ENCODE measurements at places on chromosomes 1 and 21.

DNA sequence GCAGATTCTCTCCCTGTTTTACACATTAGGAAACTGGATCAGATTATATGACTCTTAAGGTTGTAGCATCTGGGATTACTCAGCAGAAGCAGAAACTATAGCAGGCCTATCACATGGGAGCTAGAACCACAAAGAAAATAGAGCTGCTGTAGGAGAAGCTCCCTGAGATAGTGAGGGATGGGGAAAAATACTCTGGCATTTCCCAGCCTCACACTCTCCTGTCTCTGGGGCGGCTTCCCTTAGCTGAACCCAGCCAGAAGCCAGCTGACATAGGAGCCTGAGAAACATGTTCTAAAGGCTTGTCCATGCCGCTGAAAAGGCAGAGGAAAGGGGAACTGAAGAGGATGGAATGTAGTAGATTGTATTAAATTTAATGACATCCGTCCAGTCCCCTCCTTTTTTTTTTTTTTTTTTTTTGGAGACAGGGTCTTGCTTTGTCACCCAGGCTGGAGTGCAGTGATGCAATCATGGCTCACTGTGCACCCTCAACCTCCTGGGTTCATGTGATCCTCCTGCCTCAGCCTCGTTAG is 76.8 kb upstream of the DNAJC6 start:
- no peak for DNase-seq

- DNase-seq, result no peak
Observed at GRCh38 chr1:91592716-91593477, 92.2 kb downstream of the CDC7 start.

GRCh38 chr1:52323731-52324130 is 42.3 kb downstream of the CC2D1B start:
- no peak for DNase-seq

- DNase-seq, result no peak
Observed at GRCh38 chr1:215226757-215227156, 144.2 kb downstream of the KCNK2 start.

- DNase-seq, result no peak
Observed at GRCh38 chr1:58857680-58858673, 74.1 kb upstream of the JUN start.

DNA sequence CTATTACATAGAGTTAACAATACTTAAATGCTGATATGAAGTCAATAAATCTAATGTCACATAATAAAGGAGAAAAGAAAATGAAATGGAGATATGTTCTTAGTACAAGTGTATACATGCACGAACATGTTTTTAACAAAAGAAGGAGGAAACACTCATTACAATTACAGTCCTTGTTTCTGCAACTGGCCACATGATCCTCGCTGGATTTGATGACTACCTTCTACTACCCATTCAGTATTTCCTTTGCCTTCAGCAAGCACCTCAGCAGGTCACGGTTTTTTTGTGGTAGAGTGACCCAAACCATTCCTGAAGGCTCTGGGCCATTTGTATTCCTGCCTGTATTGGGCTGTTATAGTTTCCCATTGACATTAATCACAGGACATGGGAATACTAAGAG is 172.8 kb upstream of the CXADR start:
- DNase-seq, result no peak

DNA sequence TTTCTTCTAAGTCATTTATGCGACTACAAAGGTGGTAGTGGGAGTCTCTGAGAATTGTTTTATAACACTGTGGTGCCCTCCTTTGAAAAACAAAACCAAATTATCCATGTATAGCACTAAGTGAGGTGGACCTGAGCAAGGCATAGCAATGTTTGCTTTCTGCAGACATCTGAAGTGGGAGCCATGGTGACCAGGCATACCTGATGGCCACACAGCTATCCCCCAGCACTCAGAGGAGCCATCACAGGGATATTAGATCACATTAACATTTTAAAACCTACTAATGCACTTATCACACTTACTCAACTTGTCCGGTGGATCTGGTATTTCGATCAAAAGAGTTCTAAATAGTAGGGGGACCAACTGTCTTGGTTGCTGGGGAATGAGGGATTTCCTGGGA is 24.8 kb upstream of the AVPR1B start:
- no peak for DNase-seq

GRCh38 chr21:16061194-16061593 is 331.4 kb downstream of the USP25 start:
- no peak for DNase-seq

DNA sequence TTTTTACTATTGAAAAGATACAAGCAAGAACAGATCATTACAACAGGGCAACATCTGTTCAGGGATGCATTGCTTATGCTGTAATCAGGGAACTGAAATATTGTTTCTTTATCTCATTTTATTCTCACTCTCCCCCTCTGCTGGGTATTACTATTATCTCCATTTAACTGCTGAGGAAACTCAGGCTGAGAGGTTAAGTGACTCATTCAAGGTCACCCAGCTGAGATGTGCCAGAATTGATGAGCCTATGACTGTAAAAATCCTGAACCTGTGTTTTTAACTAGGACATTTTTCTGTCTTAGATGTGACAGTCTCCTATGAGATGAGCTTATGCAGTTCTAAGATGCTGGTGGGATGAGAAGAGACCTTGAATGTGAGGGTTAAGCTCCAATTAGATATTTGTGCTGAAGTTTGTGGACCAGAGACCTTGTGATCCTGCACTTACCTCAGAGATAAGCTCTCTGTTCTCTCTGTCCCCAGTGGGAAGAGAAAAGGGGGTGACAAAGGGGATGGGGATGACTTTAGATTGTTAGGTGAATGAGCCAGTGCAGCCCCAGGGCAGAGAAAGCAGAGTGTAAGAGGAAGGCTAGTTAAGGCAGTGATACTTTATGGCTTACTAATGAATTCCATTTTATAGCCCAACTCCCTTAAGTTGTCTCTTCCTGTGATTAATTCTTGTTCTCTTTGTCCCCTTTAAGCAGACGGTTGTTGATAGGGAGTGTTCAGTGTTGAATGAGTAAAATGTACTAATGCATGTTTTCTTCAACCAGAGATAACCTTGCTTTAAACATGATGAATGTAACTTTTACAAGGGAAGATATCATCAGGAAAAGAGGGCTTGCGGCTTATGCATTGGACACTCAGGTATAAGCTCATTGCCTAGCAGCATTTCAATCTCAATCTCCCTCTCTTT is 111.4 kb downstream of the HLX start:
- DNase-seq, result peak; percentile 32

DNA sequence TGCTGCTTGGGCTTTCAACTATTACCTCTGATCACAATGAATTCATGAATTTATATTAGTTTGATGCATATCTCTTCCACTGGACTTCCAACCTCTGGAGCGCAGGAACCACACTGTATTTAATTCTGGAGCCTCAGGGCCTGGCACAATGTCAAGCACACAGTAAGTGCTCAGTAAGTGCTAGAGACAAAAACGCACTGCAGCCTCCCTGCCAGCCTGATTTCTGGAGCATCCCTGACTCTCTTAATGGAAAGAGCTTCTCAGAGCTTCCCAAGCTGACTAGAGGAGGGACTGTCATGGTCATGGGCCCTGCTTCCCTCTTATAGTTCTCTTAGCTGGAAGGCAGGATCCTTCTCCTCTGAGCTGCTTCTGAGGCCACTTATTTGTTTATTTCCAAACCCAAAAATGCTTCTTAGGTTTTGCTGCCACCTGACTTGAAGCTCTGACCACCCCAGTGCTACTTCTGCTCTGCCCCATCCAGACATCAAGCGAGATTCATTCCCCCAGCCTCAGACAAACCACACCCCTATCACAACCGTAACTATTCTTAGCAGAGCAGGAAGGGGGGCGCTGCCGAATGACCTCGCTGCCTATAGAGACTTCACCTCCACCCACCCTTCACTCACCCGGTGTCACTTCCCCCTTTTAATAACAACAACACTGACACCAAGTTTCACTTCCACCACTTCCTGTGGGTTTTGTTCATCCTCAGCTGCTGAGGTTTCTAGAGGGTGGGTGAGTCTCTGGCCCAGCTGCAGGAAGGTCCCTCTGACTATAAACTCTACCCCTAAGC is 33.6 kb downstream of the NUAK2 start:
- DNase-seq, result no peak

Data from AG08396 (cell line).